ENCODE measurements at places on chromosomes 13 and 19.
A peak's percentile ranks its signal among the peaks of the same experiment; 100 is the strongest.

DNA sequence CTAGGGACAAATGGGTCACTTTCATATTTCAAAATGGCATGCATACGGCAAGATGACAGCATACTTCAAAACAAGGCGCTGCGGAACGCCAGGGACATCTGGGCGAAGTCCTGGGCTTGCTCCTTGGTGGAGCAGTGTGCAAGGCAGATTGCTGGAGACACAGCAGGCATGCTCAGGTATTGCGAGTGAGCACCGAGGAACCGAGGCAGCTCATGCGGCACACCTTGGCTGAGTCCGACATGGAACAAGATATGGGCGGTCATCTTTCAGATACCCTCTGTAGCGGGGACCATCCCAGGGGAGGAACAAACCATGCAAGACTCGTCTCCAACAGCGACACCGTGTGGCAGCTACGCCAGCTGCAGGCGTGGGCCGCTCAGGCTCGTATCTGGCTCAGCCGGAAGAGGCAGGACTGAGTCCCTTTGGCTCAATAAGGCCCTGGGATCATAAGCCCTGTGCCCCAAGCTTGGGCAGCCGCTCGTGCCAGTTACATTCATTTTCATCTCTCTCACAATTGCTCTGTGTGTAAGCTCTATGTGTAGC is 112.4 kb downstream of the NUFIP1 start:
- no peak for DNase-seq

GRCh38 chr19:3075605-3076431 is 13.5 kb upstream of the TLE5 start:
- DNase-seq: peak; percentile 61

- DNase-seq: no peak
These were observed 1.4 kb upstream of the LRG1 start for GRCh38 chr19:4541114-4541805.

DNA sequence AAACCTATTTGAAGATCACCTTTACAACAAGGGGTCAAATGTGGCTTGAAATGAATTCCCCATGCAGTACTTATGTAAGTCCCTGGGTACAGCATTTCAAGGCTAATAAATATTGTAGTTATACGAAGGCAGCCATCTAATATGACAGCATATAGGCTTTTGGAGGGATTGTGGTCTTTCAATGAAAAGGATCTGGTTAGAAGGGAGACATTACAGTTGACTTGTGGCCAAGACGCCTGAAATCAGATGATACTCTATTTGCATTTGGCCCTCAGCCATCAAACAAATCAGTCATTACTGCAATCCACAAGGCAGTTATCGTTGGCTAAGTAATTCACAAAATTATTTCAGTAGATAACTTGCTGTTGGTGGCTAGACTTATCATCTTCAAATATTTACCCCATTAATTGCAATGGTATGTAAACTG is 242.7 kb downstream of the DCLK1 start:
- DNase-seq: no peak

DNA sequence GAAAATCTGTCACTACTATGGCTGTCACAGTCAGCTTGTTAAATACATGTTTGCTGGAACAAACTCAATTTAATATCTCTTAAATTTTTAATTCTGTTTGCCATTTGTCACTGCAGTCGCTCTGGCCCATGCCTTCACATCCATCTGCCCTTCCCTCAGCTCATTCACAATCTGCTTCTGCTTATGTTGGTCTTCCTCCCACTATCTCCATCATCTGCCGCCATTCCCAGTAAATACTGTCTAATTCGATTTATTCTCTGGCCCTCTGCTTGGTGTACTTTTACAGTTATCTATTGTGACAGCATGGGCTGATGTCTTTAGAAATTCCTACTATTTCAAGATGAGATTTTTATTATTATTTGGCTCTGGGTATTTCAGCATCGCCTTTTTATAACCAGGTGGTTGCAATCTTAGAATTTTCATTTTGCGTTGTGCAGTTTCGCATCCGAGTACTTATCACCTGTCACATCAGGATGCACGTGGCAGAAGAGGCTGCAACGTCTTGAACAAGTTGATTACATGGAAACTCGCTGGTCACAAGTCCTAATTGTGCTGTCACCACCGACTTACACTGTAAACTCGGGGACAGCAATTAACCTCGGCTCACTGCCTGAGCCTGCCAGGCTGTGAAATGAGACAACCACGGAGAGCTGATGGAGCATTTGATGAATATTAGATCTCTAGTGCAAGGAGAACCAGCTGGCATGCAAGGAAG is 158.4 kb downstream of the MYO16 start:
- DNase-seq: no peak

DNA sequence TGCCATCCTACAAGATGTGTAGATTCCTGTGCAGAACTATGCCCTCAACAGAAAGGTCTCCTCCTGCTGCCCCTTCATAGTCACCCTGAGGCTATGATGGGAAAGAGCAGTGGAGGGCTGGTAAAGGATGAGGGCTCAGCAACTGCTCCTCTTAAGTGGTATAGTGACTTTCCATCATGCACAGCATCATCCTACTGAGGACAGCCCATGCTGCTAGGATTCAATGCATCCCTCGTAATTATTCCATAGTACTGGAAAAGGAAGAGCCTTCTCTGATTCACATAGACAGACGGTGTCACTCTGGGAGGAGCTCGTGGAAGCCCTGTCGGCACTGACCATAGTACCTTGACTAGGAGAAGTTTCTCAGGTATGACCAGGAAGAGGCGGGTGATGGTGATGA is 47.6 kb upstream of the IRS2 start:
- no peak for DNase-seq

- no peak for DNase-seq
These were observed 390.3 kb downstream of the TBC1D4 start for GRCh38 chr13:75091718-75092117.

DNA sequence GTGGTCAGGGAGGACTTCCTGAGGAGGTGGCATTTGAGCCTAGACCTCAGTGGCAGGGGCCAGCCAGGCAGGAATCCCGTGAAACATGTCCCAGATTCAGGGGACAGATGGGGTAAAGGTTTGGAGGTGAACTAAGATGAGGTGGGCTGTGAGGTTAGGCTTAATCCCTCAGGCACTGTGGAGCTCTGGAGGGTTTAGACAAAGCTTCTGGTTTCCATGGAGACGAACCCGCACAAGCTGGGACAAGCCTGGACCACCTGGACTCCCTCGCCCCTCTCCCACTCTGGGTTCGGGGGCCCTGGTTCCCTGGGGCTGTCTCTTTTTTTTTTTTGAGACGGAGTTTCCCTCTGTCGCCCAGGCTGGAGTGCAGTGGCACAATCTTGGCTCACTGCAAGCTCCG is 15.7 kb downstream of the TJP3 start:
- no peak for DNase-seq

GRCh38 chr13:41590643-41591042 is 133.3 kb downstream of the RGCC start:
- DNase-seq: no peak

DNA sequence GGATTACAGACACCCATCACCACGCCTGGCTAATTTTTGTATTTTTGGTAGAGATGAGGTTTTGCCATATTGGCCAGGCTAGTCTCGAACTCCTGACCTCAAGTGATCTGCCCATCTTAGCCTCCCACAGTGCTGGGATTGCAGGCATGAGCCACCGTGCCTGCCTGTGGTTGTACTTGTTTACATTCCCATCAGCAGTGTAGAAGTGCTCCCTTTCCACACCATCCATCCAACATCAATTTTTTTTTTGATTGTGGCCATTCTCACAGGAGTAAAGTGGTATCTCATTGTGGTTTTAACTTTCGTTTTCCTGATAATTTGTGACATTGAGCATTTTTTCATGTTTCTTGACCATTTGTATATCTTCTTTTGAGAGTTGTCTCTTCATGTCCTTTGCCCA is 1019.4 kb upstream of the SLC10A2 start:
- DNase-seq: no peak

DNA sequence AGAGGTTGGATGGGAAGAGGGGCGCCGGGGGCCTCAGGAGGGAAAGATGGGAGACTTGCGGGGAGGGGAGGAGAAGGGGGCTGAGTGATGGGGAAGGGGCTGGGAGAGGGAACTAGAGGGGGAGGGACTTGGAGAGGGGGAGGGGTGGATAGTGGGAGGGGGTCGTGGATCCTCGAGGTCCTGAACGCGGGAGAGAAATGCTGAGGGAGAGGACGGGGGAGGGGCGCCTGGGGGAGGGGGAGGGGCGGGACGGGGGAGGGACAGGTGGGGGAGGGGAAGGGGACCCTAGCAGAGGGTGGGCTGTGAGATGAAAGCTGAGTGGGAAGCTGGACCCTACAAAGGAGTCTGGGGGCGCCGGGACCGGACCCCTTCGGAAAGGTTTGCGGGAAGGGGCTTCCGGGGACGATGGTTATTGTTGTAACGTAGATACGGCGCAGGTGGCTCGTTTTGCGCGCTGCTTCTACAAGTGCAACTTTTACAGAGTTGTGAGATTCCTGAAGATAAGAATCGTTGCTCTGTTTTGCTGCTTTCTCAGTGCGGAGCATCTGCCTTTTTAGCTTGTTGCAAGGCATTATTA is 418 bp downstream of the ZNF444 start:
- no peak for DNase-seq

DNA sequence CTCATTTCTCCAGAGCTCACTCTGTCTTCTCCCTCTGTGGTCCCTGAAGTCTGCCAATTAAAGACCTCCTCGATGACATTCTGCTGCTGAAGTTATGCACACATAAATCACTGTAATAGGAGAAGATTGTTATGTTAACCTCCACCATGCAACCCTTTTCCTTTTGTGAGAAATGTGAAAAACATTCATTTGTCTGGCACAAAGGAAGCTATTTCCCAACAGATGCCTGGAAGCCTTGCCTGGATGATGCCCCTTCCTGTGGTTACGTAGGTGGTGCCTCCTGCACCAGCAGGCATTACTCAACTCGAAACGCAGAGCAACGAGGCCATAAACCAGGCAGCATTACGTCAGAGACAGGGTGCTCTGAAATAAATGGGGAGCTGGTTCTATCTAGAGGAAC is 327.4 kb upstream of the ZNF507 start:
- no peak for DNase-seq

DNA sequence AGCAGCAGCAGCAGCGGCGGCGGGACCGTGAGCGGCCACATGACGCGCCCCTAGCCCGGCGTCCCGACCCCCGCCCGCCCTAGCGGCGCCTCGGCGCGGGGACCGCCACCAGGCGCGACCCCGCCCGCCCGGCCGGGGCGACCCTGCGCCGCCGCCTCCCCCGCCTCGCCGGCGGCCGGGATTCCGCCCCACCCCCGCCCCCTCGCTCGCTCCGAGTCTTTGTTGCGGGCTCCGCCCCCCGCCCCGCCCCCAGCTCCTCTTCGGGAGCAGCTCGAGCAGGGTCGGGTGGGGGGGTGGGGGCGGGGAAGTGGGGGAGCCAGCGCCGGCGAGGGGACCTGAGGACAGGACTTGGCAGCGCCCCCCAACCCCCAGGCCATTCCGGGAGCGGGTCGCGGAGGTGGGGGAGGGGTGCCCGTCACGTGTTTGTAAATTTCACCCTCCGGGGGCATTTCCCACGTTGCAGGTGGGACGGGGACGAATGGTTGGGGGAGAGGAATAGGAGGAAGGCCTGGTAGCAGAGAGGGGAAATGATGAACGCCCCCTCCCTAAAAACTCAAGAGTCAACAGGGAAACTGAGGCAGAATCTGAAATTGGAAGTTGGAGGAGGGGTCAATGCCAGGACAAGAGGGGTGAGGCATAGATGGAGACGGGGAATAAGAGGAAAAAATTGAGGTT is at the start of gene OLFM2:
TSS of gene OLFM2 (minus strand) at position 190 of the 675 bp plus-strand sequence. CDS start at position 41, 149 bp downstream.
- peak; percentile 42 for DNase-seq

DNA sequence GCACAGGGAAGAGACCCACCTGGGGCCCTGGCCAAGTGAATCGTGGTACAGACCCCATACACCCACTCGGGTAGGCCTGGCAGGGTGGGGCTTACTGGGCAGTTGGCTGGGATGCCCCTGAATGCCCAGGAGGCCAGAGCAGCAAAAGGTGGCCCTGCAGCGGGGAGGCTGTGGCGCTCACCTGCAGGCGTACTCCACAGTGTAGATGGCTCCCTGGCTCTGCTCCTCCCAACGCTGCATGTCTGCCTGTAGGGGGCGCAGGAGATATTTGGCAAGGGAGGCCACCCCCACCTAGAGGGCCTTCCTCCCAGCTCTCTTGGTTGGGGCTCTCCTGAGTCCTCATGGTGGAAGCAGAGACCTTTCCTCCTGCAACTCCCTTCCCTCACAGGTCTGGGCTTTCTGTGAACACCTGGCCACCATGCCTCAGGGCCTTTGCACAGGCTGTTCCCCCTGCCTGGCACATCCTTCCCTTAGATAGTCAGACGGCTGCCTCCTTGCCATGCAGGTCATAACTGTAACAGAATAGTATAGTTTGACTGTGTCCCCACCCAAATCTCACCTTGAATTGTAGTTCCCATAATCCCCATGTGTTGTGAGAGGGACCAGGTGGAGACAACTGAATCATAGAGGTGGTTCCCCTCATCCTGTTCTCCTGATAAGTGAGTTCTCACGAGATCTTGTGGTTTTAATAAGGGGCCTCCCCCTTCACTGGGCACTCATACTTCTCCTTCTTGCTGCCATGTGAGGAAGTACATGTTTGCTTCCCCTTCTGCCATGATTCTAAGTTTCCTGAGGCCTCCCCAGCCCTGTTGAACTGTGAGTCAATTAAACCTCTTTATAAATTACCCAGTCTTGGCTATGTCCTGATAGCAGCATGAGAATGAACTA is 5.9 kb downstream of the BORCS8 start:
- peak; percentile 39 for DNase-seq

DNA sequence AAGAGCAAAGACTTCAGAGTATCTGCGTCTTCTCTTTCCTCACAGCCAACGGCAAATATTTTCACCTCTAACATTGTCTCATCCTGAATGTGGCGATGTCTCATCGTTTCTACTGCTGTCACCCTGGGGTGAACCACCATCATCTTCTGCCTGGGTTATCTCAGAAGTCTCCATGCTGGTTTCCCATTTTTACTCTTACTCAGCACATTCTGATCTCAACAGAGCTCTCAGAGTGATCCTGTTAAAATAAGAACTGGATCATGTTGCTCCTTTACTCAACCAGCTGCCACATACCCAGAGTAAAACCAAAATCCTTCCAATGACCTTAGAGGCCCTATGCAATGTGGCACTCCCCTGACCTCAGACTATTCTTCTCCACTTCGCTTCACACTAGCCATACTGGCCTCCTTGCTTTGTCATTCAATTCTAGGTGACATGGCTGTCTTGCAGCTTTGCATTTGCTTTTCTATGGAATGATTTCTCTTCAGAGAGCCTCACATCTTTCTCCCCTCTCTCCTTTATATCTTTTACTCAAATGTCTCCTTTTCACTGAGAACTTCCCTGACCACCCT is 7.8 kb upstream of the OLFM4 start:
- no peak for DNase-seq

DNA sequence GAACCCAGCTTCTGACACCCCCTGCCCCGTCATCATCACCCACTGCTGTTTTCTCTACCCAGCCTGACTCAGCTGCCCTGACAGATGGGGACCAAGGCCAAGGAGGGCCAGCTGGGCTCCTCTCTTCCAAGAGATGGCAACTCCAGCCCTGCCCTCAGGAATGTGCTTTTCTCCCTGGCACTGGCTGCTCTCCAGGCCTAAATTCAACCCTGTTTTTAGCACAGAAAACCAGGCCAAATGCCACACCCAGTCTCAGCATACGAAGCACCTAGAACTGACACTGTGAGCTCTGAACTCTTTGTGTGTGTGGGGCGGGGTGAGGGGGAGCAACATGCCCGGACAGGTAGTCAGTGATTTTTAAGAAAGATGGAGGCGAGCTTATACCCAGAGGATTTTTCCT is 23.4 kb upstream of the IGFL1 start:
- no peak for DNase-seq

GRCh38 chr13:36650611-36651010 is 23.2 kb upstream of the SERTM1 start:
- no peak for DNase-seq

GRCh38 chr13:96492766-96493165 is 402.9 kb downstream of the HS6ST3 start:
- no peak for DNase-seq

GRCh38 chr19:18647807-18648206 is 11.0 kb downstream of the KLHL26 start:
- DNase-seq: no peak
